ENCODE measurements at places on chromosomes 11 and 22.
A peak's percentile ranks its signal among the peaks of the same experiment; 100 is the strongest.

DNA sequence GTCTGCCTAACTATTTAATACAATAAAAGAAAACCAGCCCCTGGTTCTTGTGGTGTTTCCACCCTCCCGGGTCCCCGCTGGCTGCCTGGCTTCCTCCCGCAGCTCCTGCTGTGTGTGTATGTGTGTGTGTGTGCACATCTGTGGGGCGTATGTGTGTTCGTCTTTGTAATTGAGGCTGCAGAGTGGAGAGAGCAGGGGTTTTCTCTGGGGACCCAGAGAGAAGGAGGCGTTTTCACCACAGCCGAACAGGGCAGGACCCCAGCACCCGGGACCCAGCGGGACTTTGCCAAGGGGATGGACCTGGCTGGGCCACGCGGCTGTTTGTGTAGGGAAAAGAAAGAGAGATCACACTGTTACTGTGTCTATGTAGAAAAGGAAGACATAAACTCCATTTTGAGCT lies 42.7 kb downstream of the IGLL1 start:
- no peak for DNase-seq

- no peak for DNase-seq
These were observed 38.0 kb downstream of the MPPED1 start for GRCh38 chr22:43449831-43450225.

DNA sequence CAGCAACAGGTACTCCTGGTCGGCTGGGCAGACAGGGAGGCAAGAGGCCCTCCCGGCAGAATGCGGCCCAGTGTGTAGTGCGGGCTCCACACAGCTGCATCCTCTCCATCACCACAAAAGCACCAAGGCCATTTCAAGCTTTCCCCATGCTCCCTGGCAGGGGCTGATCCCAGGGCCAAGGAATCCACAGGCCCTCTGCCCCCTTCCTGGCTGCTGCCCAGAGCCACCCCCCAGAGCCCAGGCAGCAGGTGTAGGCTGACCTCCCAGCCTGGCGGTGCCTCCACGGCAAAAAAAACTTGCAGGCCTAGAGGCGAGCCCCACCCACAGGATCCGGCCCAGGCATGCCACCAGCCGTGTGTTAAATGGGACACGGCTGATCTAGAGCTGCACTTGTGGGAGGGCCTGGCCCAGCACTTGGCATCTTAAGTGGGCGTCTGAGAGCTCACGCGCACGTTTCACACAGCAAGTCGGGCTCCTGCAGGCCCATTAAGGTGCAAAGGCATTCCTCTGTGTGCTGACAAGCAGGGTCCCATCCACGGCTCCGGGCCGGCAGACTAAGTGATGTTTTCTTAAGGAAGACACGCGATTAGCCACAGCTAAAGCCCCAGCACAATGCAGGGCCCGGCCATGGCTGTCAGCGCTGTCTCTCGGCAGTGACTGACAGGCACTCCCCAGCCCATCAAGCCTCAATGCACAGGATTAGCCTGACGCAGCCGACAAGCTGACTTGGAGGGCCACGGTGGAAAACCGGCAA lies 19.8 kb upstream of the GNB1L start:
- DNase-seq: no peak

GRCh38 chr11:38014405-38014804 lies 1416.4 kb upstream of the RAG2 start:
- no peak for DNase-seq

DNA sequence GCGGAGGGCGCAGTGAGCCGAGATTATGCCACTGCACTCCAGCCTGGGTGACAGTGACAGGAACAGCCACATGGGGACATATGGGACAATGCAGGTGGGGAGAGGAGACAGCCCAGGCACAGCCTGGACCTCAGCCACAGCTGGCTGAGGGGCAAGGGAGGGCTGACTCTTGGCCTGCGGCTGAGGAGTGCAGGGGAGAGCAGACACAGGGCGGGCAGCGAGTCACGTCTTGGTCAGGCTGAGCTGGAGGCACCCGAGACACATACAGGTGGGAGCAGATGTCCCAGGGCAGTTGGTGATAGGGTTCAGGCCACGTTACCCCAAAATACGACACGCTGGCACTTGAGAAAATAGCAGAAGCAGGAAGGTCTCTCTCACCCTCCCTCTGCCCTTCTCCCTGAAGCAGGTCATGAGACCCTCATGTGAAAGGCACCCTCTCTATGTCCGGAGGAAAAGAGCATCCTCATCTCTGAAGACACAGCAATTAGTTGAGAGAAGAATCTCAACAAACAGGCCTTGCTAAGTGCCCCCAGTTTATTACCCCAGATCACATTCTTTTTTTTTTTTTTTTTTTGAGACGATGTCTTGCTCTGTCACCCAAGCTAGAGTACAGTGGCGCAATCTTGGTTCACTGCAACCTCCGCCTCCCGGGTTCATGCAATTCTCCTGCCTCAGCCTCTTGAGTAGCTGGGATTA lies 10.5 kb downstream of the KIAA0930 start:
- peak; percentile 32 for DNase-seq

DNA sequence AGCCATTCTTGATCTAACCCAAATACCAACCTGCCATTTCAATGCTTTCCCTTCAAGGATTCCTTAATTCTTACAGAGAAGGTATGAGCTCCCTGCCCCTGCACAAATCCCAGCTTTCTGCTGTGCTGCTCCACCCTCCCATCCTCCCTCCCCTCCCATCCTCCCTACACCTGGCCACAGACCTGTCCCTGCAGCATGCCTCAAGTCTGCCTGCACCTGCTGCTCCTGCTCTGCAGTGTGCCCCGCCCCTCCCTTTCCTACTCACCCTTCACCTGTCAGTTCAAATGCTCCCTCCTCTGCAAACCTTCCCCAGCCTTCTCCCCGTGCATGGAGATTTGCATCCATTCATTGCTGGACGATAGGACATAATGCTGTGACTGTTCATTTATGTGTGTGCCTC lies 139.9 kb upstream of the NARS2 start:
- DNase-seq: no peak

- no peak for DNase-seq
These were observed 29.3 kb downstream of the CELF1 start for GRCh38 chr11:47523490-47524225.

GRCh38 chr11:119432484-119433357 lies 9.7 kb upstream of the THY1 start:
- no peak for DNase-seq

All from SIG-M5 (cell line).